NCI-H146 (cell line): ENCODE measurements at places on chromosomes 13 and 19.

DNA sequence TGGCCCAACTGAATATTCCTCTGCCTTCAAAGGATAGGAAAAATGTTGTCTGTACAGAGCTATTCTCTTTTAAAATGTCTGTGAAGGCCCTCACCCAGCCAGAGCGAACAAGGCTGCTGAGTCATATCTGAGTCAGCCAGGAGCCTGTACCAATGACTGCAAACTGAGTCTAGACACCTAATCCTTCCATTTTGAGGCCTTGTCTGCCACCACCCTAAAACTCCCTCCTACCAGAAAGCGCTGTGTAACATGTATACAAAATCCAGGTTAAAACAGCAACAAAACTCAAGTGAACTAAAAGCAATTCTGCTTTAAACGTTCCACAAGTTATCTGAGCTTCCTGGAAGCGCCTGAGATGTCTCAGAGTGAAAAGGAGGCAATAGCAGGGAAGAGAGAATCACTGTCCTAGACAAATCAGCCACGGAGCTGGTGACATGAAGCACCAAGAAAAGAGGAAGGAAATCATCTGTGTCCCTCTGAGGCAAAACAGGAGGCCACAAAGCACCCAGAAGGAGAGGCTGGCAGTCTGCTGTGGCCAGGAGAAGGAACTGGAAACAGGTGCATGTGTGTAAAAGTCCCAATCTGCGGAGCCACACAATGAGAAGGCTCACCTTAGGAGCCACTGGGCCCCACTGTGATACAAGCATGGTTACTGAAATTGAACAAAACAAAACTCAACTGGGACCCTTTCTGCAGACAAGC is 10.2 kb downstream of the DHRS12 start:
- no peak for DNase-seq

GRCh38 chr13:75749407-75749806 is 113.3 kb downstream of the LMO7 start:
- DNase-seq = no peak

GRCh38 chr19:11256189-11256588 is 6.1 kb downstream of the DOCK6 start:
- DNase-seq = no peak

GRCh38 chr19:48755084-48755641 is at the start of gene FGF21:
Gene FGF21, plus strand, starts transcription at chr19:48755524. Its CDS starts 713 bp downstream, at chr19:48756237.
- peak; percentile 32 for DNase-seq

DNA sequence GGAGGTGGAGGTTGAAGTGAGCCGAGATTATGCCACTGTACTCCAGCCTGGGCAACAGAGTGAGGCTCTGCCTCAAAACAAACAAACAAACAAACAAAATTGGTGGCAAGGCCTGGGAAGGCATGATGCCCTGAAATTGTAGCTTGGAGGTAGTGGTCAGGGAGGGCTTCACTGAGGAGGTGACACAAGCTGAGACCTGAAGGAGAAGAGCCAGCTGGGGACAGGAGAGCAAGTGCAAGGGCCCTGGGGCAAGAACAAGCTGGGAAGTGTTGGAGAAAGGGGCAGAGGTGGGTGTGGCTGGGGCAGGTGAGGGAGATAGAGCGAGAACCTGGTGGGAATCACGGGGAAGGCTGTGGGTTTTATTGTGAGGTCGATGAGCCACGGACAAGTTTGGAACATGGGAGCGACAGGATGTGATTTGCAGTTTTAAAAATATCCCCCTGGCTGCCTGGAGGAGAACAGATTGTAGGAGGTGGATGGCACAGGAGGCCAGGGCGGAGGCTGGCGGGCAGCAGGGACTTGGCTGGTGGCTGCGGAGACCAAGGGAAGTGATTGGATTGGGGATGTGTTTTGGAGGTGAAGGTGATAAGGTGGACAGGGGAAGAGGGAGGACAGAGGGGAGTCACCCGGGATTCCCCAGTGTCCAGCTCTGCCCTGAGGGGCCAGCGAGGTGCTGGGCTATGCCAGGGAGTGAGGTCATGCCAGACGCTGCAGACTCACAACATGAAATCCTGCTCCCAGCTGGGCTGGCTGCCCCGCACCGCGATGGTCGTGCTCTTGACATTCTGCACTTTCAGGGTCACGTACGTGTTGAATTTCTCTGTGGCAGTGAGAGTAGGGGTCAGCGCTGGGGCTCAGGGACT is 14.0 kb downstream of the UNC13A start:
- DNase-seq = no peak

GRCh38 chr19:2338751-2339643 is 10.5 kb downstream of the SPPL2B start:
- DNase-seq = no peak

DNA sequence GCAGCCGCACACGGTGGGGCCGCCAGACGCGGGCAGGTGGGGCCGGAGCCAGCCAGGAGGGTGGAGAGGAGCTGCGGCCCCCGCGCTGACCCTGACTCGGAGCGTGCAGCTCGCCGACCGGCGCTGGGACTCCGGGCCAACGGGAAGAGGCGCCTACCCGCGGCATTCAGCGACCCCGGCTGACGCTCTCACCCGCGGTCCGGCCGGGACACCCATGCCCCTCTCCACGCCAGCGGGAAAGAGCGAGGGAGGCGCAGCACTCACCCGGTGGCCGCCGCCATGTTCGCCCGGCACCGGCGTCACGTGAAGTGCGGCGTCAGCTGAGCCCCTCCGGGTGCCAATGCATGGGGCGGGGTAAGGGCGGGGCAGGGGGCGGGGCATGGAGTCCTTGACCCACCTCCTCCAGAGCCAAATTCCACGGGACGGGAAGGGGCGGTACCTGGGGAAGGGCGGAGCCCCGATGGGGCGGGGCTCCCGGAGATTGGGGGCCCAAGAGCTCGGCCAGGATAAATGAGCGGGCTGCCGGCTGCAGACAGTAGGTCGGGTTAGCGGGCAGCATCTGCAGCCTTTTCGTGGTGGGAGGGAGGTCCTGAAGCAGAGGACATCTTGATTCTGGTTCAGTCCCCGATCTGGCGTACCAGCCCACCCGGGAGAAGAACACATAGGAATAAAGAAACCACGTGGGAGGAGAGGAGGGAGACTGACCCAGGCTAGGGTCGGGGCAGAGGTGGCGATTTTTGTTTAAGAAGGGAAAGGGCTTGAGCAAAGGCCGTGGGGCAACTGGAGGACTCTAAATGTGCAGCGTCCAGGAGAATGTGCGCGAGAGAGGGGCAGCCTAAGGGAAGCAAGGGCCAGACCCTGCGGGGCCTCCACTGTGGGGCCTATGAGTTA is at the start of gene PEPD:
TSS of gene PEPD (minus strand) at position 312 of the 891 bp plus-strand sequence. CDS start at position 281, 31 bp downstream.
- peak; percentile 79 for DNase-seq

DNA sequence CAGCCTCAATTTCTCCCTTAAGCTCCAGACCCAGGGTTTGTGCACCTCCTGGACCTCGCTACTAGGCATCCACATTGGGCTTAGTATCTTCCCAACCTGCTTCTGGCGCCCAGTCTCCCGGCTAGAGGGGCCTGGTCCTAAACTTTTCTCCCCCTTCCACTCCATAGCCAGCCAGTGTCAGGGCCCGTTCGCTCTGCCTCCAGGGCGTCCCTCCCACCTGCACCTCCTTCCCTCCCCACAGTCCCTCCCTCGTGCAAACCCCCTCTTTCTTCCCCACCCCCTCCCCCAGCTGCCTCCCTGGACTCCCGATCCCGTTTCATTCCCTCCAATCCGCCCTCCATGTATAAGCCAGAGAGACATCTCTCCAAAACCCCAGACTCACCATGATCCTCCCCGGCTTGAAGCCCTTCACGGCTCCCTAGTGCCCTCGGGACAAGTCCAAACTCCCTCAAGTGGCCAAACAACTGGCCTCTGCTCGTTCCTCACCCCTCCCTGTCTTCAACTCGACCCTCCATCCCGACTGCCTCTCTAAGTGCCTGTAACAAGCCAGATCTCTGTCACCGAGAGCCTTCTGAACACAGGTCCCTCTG is 997 bp upstream of the SAMD4B start:
- DNase-seq = peak; percentile 60

DNA sequence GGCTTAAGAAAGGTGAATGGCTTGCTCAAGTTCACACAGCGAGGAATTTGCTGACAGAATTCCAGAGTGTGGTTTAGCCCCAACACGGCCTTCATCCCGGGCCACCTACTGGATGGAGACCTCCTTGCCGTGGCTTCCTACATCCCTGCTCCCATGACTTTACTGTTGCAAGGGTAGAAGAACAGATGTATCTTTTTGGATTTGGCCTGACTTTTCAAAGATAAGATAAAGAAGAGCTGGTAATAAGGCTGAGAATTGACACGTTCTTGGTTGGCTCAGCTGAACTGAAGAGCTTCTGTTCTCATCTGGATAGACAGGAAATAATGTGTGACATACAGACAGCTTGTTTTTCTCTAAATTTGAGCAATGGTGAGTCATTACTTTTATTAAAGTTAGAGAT is 113.1 kb downstream of the KLF5 start:
- DNase-seq = no peak

DNA sequence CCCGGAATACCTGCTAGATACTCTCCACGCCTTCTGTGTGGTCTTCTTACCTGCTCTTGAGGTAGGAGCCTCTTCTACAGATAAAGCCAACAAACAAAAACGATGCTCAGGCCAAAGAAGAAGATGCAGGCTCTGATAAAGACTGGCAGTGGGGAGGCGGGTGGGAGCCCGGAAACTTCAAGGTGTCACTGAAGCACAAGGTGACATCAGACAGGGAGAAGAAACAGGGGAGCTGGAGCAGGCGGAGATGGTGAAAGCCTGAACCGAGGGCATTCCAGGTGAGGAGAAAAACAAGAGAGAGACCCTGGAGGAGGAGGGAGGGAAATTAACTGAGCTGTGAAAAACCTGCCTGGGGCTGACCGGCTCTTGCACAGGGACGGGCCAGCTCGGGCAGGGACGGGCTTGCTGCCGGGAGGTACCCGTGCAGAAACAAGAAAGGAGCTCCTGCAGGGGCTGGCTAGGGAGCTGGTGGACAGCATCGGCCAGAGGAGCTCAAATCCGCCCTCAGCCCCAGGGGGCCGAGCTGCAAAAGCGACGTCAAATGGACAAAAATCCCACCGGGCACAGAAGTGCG is 19.0 kb downstream of the GNG7 start:
- DNase-seq = no peak

- DNase-seq = no peak
These were observed at the start of gene AP2A1 for GRCh38 chr19:49766930-49767299. Gene AP2A1, plus strand, starts transcription at chr19:49767001. Its CDS starts 133 bp downstream, at chr19:49767134.

- DNase-seq = no peak
These were observed 214.2 kb upstream of the MAB21L1 start for GRCh38 chr13:35690581-35691207.

DNA sequence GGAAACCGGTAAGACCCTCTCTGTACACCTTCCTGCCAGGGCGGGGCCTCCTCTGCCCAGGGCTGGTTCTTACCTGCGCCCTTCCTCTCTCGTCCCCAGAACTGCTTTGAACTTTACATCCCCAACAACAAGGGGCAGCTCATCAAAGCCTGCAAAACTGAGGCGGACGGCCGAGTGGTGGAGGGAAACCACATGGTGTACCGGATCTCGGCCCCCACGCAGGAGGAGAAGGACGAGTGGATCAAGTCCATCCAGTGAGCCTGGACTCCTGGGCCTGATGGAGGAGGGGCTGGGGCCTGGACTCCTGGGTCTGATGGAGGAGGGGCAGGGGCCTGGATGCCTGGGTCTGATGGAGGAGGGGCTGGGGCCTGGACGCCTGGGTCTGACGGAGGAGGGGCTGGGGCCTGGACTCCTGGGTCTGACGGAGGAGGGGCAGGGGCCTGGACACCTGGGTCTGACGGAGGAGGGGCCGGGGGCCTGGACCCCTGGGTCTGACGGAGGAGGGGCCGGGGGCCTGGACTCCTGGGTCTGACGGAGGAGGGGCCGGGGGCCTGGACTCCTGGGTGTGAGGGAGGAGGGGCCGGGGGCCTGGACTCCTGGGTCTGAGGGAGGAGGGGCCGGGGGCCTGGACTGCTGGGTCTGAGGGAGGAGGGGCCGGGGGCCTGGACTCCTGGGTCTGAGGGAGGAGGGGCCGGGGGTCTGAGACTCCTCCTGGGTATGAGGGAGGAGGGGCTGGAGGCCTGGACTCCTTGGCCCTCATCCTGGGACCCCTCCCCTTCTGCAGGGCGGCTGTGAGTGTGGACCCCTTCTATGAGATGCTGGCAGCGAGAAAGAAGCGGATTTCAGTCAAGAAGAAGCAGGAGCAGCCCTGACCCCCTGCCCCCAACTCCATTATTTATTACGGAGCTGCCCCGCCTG is 9.4 kb downstream of the CYTH2 start:
- no peak for DNase-seq

DNA sequence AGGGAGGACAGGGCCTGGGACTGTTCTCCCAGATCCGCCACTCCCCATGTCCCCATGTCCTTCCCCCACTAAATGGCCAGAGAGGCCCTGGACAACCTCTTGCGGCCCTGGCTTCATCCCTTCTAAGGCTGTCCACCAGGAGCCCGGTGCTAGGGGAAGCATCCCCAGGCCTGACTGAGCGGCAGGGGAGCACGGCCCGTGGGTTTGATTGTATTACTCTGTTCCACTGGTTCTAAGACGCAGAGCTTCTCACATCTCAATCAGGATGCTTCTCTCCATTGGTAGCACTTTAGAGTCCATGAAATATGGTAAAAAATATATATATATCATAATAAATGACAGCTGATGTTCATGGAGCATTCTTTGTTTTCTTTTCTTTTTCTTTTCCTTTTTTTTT is 815 bp downstream of the SPACA4 start:
- DNase-seq = no peak

DNA sequence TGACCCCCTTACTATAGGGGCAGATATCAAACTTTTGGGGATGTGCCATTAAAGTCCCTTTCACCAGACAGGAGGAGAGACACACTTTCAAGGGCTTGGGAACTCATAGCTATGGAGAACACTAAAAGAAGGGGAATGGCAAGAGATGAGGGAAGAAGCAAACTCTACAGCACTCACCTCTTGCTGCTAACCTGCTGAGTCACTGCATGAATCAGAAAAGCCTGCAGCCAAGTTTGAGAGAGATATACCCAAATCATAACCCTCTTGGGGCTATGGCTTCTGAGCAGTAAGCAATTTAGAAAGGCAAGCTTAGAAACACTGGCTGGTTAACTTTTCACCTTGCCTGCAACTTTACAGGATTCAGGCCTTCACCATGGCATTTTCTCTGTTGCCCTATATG is 1028.0 kb downstream of the UQCRFS1 start:
- no peak for DNase-seq

DNA sequence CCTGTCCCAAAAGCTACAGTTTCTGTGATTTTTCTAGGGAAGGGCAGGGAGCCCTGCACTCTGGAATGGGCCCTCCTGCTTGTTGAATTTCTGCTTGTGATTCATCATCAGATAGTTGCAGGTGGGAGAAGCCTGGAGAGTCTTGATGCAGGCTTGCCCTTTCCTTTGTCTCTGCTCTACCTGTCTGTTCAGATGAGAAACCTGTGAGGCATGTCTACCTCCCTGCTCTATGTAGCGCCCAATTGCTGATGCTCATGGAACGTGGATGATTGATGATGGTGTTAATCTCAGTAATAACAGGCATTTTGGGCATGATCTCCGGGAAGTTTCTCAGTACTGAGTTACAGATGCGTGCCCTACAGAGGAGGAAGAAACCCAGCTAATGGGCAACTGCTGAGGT is 10.9 kb upstream of the CBY2 start:
- no peak for DNase-seq

DNA sequence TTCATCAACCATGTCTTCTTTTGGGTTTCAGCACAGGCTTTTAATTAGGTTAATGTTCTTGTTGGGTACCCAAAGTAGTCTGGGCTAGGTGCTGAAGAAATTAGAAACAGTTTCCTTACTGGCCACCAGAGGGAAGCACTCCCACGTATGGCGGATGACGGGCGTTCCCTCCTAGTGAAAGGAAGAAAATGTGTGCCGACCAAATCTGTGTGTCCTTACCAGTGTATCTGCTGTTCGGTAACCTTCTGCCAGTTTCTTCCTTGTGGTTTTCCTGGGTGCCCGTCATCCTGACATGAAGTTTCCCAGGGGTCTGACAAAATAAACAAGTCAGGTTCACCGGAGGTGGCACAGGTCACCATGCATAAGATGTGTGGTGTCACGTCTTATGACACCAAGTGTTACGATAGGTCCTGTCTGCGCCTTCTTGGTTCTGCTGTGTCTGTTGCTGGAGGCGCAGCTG is 6.0 kb upstream of the WDR88 start:
- peak; percentile 71 for DNase-seq
